NCI-H2081 treated with DMSO at 0.1 percent for 48 hours (cell line): ENCODE measurements at places on chromosomes 4 and X.

- no peak for DNase-seq
Measured at GRCh38 chr4:51906167-51906958, 63.4 kb downstream of the DCUN1D4 start.

- DNase-seq, result no peak
Measured at GRCh38 chr4:37891260-37892159, 626 bp downstream of the TBC1D1 start.

- no peak for DNase-seq
Measured at GRCh38 chr4:86791126-86791525, 58.1 kb downstream of the SLC10A6 start.

- DNase-seq, result peak; percentile 29
Measured at GRCh38 chrX:111831343-111831742, 44.6 kb upstream of the TRPC5OS start.

GRCh38 chrX:129525162-129525561 lies 1.9 kb upstream of the SMARCA1 start:
- DNase-seq, result no peak

DNA sequence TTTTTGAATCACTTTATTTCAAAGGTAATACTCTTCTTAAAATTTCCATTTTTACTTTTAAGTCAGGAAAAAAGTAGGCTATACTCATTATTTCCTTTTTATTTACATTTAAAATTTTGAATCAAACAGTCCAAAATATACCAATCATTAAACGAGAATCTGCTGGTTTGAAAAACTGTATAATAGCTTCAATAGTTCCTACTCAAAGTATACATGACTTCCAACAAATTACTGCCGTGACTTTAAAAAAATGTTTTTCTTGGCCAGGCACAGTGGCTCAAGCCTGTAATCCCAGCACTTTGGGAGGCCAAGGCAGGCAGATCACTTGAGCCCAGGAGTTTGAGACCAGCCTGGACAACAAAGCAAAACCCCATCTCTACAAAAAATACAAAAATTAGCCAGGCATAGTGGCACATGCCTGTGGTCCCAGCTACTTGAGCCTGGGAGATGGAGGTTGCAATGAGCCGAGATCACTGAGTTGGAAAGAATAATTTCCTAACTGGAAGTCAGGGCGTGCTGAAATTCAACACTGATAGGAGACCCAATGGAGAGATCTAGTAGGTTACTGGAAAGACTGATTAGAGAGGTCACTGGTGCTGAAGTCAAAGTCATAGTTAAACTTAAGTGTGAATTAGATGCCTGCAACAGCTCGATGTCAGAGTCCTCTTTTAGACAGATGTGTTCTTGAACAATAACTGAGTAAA lies 9.0 kb downstream of the KLHL8 start:
- DNase-seq, result no peak

- no peak for DNase-seq
Measured at GRCh38 chr4:116668190-116668589, 417.2 kb downstream of the TRAM1L1 start.

GRCh38 chr4:32775049-32775448 lies 2054.9 kb downstream of the PCDH7 start:
- DNase-seq, result peak; percentile 15

DNA sequence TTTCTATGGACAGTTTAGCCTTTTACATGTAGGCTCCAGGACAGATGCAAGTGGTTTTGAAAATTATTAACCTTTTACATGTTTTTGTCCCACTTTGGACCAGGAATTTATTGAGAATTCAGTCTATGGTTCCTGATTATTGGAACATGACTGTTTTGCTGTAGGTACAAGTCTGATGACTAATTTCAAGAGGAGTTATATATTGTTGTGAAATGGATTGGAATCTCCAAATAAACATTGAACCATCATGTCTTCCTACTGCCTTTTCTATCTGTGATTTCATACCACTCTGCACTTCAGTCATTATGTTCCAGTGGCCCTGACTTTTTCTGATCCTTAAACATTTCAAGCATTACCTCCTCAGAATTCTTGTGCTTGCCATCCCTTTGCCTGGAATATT lies 35.9 kb downstream of the TBC1D19 start:
- DNase-seq, result no peak

- DNase-seq, result no peak
Measured at GRCh38 chr4:19167311-19167710, 1084.4 kb upstream of the SLIT2 start.

GRCh38 chr4:10496200-10496599 lies 39.0 kb upstream of the ZNF518B start:
- no peak for DNase-seq
